Stimulated activated CD4-positive, alpha-beta T cell treated with anti-CD3 and anti-CD28 coated beads, Interleukin-15, amount 100 ng/mL, for 1 hour (primary cell): ENCODE measurements at places on chromosomes 3 and 15.

GRCh38 chr15:38745626-38746025 lies 181.0 kb upstream of the RASGRP1 start:
- no peak for DNase-seq

DNA sequence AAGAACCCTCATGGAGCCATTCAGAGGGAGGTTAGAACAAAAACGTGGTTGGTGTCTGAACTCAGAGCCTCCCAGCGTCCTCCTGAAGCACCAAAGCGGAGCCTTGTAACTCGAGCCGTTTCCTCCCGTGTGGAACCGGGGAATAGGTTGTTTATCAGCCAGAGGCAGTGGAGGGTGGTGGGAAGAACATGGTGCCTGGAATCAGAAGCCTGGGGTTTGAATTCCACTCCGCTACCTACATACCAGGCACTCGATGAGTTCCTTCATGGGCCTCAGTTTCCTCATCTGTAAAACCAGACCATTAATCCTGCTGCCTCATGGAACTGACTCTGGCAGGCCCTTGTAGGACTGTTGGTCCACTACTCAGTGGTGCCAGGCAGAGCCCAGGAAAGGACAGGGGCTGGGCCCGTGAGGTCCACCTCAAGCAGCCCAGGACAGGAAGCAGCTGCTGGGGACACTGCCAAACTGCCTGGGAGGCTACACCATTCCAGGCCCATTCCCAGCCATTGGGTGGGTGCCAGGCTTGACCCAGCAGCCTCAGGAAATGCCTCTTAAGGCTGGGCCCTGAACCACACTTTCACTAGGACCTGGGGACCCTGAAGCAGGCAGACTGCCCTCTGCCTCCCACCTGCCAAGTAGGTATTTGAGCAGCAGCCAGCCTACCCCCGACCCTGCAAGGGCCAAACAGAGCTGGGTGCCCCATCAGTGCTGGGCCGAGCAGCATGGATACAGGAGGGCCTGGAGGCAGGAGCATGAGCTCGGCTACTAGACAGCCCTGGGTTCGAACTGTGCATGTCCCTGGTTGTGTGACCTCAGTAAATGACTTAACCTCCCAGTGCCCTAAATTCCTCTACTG lies 33.4 kb downstream of the PRKCD start:
- DNase-seq, result no peak

DNA sequence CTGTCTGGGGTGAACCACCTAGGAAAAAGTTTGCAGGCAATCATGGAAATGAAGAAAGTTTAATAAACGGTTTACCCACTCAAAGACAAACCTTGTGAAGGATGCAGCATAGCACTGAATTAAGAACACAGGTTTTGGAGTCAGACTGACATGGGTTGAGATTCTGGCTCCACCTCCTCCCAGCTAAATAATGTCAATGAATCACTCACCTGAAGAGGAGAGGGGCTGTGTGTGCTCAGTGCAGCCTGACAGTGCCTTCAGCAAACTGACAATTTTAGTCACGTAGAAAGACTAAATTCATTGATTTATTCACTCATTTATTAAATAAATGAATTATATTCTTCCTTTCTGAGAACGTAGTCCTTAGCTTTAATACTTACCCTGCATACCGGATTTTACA lies 18.9 kb downstream of the NR1I2 start:
- DNase-seq, result no peak

DNA sequence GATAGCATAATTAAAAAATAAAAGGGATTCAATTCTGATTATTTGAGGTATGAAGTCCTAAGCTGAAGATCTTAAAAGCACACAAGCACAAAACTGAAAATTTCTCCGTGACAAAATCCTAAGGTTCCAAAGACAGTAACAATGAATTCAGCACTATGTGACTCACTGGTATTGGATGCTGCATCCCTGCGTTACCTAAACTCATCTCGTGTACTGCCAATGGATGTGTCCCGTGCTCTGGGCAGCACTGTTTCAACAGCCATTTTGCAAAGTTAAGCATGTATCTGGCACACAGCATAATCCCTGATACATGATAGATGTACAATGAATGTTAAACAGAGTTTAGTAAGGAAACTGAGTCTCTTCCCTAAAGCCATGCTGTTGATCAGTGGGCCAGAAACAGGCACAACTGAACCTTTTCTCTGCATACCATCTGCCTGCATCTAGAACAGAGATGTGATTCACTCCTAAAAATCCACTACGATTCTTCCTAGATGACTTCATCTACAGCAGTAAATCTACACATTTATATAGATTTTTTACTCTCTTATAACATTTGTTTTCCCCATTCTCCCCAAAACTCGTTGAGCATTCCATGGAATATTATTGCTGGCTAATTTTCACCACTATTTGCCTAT lies 14.3 kb downstream of the SUCLG2 start:
- DNase-seq, result no peak
